Posterior cingulate gyrus (tissue), 11 donors: ENCODE measurements at places on chromosomes 6 and 20.
A peak's percentile ranks its signal among the peaks of the same experiment; 100 is the strongest.

GRCh38 chr6:166448432-166448831 is 65.7 kb upstream of the MPC1 start:
- no peak for DNase-seq

DNA sequence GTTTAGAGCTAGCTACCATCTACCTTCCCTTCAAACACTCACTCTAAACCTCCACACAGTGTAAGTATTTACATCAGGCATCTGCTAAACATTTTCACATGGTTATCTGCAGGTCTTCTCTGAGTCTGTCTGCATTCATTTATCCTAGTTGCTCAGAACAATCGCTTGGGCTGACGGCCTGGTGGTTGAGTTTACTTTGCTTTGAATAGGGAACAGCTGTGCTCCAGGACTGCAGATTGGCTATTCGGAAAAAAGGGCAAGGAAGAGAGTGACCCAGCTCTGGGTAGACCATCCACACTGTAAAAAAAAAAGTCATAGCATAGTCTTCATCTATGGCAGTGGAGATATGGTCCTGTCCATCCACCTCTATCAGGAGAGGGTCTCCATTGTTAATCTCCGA is 115.3 kb upstream of the ESR1 start:
- DNase-seq: no peak

DNA sequence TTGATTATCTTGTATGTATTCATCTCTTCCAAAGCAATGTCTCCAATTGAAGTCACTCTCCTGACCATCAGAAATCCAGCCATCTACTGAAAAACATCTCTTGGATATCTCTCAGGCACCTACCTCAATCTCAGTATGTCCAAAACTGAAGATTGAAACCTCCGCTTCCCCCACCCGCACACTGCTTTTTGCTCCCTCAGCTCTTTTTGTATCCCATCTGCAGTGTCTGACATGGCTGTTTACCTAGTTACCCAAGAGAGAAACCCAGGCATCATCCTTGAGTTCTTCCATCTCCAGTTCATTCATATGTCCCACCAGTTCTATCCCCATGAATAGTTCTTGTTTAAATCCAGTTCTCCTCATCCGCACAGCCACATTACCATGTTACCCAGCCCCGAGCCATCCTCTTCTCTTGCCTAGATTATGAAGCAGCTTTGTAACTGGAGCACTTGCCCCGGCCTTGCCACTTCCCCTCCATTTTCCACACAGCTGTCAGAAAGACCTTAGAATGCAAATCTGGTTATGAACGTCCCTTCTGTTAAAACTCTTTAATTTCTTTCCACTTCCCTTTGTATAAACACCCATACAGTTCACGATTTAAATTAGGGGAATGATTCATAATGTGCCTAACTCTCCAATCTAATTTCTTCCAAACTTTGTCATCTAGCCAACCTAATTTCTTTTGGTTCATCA is 40.5 kb upstream of the GCLC start:
- no peak for DNase-seq

DNA sequence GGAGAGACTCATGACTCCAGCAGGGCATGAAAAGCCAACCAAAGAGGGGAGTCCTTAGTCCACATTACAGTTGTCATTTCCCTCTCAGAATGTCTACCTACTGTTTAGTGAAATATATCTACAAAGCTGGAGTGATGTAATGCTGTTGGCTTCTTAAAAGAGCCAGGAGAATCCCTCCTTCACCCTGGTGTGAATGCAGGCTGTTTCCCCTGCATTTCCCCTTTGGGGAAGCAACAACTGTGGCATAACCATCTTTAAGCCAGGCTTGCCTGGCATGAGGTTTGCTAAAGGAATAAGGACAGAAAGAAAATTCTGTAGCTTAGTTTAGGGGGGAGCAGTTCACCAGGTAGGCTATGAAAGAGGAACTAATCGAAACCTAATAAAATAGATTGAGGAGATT is 129.5 kb downstream of the CRYBG1 start:
- DNase-seq: no peak

DNA sequence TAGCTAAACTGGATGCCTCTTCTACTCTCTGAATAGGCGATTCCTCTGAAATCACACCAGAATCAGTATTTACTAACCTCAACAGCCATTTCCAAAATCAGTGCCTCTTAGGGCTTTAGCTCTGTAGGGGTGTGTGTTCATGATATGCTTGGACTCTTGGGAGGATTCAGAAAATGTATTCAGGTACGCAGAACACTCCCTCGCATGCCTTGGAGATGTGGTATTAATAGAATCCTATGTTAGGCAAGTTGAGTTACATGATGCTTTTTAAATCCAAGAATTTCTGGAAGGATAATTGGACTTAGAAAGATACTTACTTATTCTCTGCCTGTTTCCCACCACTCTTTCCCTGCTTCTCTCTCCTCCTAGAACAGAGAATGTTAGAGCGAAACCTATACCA is 31.8 kb upstream of the PBOV1 start:
- DNase-seq: no peak

DNA sequence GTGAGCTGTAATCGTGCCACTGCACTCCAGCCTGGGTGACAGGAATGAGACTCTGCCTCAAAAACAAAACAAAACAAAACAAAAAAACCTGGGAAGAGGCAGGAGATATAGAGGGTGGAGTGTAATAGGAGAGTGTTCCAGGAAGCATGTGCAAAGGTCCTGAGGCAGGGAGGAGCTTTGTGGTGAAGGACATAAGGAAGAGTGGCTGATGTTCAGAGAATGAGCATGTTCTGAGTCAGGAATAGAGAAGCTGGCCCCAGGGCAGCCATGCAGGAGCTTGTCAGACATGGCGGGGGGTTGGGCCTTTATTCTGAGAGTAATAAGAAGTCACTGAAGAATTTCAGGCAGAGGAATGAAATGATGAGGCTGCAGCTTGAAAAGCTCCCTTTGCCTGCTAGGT is 337.0 kb downstream of the CDH26 start:
- no peak for DNase-seq

DNA sequence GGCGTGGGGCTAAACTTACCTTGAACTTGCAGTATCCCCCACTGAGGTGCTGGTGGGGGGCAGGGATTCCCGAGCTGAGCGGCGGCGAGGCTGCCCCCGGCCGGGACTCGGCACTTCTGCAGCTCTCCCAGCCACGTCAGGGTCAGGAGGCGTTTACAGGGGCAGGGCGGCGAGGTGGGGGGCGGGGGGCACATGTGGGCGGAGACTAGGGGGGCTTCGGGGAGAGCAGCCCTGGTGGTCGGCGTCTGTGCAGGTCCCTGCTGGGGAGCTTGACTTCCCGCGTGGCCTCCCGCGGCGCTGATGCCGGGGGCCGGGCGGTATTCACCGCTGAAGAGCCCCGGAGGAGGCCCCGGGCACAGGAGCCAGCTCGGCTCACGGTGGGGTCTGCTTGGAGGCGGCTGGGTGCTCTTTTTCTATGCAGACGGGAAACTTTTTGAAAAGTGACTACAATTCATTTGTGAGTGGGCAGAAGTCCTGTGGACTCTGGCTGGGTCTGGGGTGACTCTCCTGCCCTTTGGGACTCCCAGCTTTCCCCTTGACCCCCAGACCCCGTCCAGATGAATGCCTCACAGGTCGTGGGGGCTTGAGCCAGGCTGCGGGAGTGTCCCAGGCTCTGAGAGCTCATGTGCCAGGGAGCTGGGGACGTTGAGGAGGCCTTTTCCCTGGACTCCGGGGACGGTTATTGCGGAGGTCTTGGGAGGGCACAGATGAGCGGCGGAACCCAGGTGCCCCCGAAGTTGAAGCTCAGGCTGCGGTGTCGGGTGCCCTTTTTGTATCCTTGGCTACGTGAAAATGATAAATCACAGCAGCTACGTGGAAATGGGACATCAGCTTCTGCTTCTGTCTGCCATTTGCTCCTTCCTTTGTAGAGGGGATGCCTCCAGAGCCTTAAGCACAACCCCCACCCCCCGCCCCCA is 75.9 kb upstream of the GATA5 start:
- DNase-seq: no peak

- no peak for DNase-seq
Measured at GRCh38 chr6:137933696-137934095, 66.6 kb downstream of the TNFAIP3 start.

DNA sequence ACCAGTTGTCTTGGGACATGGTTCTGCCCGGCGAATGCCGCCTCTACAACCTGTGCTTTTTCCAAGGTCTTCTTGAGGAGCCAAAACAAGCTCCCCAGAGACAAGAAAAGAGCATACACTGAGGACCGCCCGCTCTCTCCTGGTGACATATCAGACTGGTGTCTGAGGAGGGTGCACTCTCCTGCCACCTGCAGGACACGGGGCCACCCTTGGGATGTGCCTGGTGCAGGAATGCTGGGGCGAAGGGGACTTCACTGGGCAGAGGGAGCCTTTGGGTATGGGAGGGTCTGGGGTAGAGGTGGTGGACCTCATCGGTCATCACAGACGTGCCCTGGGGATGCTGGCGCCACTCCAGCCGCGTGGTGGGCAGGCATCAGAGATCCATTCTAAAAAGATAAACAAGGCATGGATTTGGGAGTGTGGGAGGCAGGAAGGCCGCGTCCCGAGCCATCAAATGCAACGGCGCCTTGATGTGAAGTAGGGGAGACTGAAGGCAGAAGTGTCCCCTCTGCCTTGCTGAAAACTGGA is 163.3 kb downstream of the CD83 start:
- no peak for DNase-seq

GRCh38 chr6:111845441-111845871 is 27.8 kb downstream of the FYN start:
- DNase-seq: no peak

- DNase-seq: no peak
Measured at GRCh38 chr6:75431379-75431778, 62.2 kb downstream of the FILIP1 start.

- DNase-seq: no peak
Measured at GRCh38 chr20:24507182-24507853, 37.9 kb downstream of the SYNDIG1 start.

GRCh38 chr6:37705239-37706051 is 7.8 kb upstream of the MDGA1 start:
- DNase-seq: peak; percentile 82

- DNase-seq: no peak
Measured at GRCh38 chr6:156438350-156438923, 338.7 kb upstream of the ARID1B start.

DNA sequence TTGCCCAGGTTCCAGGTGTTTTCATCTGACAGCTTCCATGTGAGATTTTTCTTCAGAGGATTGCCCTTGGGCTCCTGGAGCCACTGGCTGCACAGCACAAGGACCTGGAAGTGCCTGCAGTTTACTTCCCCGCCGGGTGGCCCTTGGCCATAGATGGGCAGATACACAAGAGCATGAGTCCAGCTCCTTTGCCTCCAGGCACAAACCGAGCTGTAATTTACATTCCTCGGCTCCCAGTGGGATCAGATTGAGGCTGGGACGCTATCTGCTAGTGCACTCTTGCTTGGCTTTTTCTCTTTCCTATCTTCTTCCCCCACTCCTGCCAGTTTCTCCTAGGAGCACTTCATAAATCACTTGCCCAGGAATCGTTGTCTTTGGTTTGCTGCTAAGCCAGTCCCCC is 85.4 kb upstream of the RALY start:
- DNase-seq: no peak

DNA sequence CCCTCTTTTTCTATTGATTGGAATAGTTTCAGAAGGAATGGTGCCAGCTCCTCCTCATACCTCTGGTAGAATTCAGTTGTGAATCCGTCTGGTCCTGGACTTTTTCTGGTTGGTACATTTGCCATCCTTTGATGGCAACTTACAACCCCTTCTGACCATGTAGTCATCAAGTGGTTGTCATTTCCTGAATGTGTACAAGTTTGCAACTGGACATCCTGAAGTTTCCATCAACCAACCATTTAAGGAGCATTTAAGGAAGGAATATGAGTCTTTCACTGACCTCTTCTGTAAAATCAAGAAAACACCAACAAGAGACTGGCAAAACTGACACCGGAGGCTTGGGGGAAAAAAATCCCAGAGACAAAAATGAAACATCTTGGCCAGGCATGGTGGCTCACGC is 97.4 kb downstream of the RIN2 start:
- DNase-seq: no peak

- no peak for DNase-seq
Measured at GRCh38 chr20:40991181-40991889, 37.3 kb upstream of the TOP1 start.

DNA sequence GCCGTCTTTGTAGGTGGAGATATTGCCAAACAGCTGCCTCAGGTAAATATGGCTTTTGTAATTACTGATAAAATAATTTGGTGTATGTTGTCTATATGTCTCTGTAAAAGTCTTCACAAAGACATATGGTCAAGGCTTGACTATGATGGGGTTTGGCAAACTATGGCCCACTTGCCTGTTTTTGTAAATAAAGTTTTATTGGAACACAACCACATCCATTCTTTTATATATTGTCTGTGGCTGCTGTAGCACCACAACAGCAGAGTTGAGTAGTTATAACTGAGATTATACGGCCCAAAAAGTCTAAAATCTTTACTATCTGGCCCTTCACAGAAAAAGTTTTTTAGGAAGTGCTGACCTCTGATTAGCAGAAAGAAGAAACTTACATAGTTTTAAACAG is 133.6 kb downstream of the DNAH8 start:
- DNase-seq: no peak

DNA sequence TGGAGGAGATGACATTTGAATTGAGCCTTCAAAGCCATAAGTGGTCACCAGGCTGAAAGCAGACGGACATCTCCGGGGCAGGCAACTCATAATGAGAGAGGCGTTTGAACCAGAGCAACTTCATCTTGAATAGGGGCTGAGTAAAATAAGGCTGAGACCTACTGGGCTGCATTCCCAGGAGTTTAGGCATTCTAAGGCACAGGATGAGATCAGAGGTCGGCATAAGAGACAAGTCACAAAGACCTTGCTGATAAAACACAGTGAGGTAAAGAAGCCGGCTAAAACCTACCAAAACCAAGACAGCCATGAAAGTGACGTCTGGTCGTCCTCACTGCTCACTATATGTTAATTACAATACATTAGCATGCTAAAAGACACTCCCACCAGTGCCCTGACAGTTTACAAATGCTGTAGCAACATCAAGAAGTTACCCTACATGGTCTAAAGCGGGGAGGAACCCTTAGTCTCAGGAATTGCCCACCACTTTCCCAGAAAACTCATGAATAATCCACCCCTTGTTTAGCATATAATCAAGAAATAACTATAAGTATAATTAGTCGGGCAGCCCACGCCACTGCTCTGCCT is 194.7 kb upstream of the SOX4 start:
- DNase-seq: no peak
